ENCODE measurements at places on chromosomes 7 and 10.

DNA sequence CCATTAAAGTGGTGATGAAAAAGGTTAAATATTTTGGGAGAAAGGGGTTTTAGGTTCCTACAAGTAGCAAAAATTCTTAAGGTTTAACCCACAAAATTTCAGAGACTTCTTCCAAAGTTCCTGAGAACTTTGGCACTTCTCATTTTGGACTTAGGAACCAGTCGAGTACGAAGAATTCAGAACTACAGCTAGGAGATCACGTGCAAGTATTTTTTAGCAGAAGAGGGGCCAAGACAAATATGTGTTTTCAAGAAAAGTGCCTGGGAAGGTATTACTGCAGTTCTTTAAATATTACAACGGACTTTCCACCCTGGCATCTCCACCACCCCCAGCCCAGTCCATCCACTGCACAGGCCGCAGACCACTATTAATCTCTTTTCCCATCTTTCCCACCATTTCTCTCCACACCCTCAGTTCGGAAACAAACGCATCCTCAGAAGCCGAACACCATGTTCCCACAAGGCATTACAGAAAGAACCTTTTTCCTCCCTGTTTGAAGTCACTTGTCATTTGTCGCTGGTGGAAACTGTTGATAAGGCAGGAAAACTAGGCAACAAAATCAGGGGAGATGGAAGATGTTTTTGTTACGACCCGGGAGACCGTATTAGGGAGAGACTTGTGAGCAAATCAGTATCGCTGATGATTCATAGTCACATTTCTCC lies 7.1 kb downstream of the INHBA start:
- no peak for DNase-seq

DNA sequence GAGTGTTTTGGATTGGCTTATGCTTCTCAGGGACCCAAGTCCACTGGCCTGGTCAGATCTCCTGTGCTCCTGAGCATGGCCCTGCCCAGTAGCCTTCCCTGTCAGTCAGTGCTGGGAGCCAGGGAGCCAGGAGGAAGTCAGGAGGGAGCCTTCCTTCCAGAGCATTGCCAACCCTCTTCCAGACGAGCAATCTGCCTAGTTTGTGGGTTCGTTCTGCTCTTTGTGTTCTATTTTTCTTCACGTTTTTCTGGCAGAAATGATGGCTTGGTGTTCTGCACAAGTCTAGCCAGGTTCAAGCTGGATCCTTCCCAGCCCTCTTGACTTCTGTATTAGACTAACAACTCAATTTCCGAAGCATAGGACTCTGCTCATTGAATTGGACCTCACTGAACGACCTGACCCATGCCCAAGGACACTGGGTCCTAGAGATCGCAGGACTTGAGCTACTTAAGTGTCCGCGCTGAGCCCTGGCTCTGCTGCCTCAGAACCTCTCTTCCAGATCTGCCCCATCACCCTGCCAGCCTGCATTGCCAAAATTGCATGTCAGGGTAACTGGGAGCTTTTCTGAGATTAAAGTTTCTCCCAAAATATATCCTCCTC lies 76.2 kb upstream of the MPP7 start:
- no peak for DNase-seq

DNA sequence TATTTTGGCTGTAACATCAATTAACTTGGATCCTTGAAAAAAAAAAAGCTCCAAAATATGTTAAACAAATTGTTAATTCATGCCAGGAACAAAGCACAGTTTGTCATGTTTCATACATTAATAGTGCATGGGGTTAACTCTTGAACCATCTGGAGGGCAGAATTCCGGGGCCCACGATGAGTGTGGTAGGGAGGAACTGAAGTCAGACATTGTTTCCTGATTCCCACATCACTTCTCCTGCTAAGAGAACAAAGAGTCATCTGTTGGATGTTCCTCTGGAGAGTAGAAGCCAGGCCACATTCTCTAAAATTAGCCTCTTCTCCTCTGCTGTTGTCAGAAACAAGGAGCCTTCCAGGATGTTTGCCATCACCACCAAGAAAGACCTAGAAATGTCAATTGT lies 54.6 kb downstream of the TMEM178B start:
- DNase-seq: no peak

DNA sequence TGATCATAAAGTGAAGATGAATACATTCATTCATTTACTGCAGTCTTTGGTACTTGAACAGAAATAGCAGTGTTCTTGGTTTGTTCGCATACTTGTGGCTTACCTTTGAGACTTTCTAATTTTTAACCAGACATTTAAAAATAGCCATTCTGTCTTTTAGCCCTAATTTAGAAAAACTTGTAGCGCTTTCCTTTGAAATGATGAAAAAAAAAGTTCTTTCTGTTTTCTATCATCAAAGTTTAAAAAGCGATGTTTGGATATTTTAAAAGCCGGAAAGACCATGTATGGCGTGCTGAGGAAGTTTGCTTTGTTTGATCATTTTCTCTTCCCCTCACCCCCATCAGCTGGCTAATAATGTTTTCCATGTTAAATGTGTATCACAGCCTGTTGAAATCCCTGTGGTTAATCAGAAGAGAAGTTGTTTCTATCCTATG lies 116.3 kb downstream of the CUX1 start:
- DNase-seq: no peak

DNA sequence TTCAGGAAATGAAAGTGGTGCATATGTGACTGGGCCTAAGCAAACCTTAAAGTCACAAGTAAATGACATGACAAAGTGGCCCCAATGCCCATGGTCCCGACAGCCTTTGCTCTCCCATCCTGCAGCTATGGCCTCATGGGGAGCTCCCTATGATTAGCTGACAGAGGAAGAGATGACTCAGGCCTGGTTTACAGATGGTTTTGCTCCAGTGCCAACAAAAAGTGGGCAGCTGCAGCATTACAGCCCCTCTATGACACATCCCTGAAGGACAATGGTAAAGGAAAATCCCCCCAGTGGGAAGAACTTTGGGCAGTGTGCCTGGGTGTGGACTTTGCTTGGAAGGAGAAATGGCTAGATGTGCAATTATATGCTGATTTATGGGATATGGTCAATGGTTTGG lies 105.1 kb upstream of the ADCY1 start:
- no peak for DNase-seq

DNA sequence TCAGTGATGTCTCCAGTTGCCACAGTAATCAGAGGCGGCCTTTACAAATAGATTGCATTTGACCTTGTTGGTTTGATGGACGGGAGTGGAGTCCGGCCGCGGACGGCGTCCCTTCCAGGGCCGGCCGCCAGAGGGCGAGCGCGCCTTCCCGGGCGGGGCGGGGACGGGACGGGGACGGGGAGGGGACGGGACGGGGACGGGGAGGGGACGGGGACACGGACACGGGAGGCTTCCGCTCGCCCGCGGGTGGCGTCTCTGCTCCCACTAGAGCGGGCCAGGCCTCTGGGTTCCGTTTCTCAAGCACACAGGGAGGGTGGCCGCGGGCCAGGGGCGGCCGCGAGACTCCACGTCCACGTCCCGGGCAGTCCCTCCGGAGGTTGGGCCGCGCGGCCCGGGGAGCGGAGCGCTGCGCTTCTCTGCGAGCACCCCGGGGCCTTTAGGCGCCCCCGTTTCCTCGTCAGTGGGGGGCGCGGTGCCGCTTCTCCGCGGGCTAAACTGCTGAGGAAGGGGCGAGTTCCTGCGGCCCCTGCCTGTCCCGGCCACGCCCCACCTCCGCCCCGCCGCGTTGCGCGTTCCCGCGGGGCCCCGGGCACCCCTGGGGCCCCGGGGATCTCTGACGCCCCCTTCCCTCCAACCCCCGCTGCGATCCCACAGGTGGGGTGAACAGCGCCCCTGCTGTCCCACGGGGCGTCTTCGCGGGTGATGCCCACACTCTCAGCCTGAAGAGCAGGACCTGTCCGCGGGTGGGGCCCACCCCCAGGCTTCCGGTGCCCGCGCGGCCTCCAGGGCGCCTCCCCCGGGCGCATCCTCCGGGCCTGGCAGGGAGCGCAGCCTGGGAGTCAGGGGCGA lies 84.2 kb upstream of the MKI67 start:
- no peak for DNase-seq

GRCh38 chr10:126278851-126279250 lies 109.4 kb downstream of the ADAM12 start:
- DNase-seq: no peak

DNA sequence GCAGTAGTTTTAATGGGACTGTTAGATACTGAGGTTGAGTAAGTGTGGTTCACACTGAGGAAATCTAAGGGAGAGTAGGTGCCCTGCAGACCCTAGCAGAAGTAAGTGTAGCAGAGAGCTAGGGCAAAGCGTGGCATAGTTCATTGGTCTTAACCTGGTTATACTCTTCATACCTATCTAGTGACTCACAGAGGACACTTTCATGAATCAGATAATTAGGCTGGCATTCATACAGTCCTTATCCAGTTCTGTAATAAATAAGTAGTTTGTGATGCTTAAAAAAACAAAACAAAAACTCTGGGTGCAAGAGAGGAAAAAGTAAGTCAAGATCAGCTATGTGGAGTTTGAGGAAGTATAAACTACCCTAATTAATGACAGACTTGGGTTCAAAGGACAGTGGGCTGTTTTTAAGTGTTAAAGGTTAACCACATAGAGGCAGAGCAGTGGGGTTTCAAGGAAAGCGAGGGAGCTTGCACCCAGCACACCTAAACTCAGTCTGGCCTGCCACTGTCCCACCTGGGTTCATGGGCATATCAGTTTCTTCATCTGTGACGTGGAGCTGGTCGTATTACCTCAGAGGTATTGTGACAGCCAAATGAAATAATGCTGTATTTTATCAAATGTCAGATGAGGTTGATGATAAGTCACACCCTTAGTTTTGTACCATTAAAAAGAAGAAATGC lies 27.1 kb downstream of the LMTK2 start:
- peak; percentile 42 for DNase-seq

- DNase-seq: no peak
Measured at GRCh38 chr7:7641129-7641663, 644 bp downstream of the UMAD1 start.

DNA sequence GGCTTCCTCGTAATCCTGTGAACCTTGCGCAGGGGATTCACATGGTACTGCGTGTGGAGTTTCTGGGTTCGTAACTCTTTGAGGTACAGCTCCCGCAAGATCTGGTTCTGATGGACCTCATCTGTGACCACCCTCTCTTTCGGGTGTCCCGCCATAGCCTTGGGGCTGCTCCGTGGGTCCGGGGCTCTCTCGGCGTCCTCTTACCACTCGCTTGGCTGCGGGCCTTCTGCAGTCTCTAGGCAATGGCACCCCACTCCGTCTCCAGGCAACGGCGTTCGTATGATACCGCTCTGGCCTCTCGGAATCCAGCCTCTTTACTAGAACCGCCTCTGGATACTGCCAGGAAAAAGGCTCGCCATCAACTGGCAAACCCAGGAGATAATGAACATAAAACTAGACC lies 54.7 kb upstream of the AMPH start:
- DNase-seq: no peak

DNA sequence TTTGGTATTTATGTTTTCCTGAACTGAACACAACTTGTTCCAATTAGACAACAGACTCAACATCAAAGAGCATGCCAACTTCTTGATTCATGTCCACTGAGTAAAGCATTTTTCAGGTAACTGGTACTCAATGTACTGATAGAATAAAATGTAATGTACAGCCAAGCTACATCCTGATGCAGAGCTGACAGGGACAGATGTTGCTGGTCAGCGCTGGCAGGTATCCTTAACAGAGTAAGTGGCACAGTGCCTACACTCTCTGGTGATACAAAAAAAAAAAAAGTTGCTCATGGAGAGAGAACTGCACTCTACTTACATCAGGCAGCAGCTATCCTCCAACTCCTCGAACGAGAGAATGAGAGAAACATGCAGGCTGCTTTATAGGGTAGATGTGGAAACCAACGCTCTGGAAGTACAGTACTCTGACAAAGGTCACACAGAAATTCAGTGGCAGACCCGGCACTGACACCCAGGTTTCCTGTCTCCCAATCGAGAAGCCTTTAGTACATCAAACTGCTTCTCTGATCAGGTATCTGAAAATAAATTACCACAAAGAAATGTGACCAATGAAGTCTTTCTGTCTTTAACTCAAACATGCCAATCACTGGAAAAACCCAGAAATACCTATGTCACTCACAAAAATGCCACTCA lies 4.6 kb downstream of the ITGB1 start:
- DNase-seq: no peak

- DNase-seq: peak; percentile 76
Measured at GRCh38 chr7:55794527-55794926, 68.0 kb downstream of the SEPTIN14 start.

GRCh38 chr10:79502561-79503309 lies 9.6 kb upstream of the EIF5AL1 start:
- peak; percentile 71 for DNase-seq

GRCh38 chr7:2873146-2873545 lies 29.0 kb upstream of the GNA12 start:
- no peak for DNase-seq

DNA sequence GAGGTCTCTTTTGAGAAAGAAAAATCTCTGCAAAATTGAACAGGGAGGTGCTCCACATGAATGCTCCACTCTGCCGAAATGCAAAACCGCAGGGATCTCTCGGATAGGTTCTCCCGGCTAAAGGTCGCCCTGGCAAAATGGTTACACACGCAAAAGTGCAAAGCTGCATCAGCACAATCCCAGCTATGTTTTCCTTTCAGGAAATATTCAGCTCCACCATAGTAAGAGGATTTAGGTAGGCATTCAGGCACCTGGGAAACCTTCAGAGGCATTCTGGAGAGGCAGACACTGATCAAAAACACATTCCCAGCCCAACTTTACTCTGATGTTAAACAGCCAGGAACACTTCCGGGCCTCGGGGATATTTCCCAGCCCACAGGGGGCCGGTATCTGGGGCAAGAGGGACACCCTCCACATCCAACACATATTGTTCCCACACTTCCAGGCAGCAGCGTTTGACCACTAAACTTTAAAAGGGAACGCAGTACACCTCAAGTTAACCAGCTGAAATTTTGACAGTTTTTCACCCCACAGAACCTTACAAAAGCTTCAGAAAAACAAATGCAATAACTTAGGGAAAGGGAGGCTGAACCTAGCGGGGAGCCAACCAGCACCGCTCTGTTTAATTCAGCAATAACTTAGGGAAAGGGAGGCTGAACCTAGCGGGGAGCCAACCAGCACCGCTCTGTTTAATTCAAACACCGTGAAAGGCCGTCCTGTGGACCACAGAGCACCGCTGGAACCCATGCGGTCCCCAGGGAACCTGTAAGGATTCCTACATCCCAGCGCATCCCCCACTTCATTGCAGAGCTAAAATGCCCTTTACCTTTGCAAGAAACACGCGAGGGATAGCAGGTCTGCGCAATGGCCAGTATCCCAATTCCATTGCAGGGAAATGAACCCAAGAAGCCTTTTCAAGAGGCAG lies 45.9 kb downstream of the TNS3 start:
- DNase-seq: no peak

DNA sequence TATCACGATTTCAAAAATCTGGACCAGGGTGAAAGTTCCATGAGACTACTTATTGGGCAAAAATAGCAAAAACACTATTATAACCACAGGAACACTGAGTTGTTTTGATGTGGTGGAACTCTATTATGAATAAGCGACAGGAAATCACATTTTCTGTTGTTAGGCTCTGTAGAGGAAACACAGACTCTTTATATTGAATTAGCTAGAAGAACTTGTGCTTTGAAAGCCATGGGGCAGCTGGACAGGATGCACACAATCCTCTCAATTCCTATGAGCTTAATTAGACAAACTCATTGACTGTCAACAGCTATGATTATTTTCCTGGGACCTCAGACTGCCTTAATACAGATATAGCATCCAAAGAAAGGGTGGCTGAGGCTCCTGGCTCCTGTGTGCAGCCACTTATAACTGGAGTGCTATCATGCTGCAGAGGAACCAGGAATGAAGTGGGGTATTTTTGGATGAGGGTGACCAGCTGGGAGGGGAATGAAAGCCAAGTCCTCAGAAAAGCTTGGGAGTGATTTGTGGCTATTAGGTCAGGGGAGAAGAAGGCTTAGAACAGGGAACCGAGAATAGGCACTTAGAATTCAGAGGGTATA lies 657.3 kb downstream of the TYW1 start:
- DNase-seq: no peak
